ENCODE measurements at places on chromosomes 6 and 20.

DNA sequence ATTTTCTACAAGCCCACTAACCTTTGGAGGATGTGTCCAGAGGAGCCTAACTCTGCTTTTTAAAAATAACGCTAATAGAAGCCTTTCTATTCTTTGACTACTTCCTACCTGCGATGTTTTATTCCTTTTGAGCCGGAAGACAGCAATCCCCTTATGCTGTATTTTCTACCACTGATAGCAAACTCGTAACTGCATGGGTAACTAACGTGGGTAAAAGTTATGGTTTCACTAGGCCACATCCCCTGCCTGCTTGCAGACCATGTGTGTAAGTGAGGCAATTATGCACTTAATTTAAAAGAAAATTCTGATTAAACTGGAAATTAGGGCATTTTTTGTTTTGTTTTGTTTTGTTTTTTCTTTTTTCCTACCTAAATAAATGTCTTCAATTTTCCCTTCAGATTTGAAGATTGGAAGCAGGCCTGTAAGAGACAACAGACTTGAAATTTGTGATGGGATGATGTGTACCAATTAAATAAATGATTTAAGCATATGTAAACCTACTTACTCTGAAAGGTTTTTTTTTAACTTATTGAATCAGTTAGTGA is 931 bp downstream of the UFL1 start:
- DNase-seq: no peak

- DNase-seq: no peak
These were observed 15.7 kb upstream of the NHSL1 start for GRCh38 chr6:138514860-138515540.

- no peak for DNase-seq
These were observed 10.2 kb upstream of the PEDS1 start for GRCh38 chr20:50163570-50164317.

DNA sequence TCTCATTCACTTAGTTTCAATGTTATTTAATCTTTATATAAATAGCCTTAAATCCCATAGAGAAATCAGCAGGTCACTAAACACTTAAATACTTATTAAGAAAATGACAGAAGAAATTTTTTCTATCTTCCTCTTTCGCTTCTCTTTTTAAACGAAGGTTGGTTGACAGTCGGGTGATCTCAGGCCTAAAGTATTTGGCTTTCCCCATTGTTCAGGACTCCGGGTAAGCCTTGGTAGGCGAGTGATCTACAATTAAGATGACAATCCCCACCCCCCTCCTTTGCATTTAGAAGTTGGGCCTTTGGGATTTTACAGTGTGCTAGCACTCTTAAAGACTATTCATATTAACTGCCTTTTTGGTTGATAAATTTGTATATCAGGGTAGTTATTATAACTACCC is 19.7 kb upstream of the UTRN start:
- DNase-seq: no peak

DNA sequence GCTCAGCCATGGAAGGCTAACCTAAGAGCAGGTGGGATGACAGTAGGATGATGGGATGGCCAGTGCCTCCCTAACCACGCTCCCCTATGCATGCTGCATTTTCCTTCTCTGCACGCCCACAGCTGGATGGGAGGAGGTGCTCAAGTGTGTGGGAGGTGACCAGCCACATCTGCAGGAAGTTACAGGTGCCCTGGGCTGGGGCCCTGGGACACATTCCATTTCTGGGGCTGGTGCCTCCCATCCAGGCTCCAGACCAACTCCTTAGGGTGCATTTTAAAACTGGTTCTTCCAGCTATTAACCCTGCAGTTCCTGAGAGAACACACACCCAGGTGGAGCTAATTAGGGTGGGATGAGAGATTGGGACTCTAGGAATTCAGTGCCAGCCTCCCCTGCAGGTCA is 135.3 kb upstream of the ARMC2 start:
- DNase-seq: no peak

Data from stimulated activated CD8-positive, alpha-beta memory T cell treated with anti-CD3 and anti-CD28 coated beads, Interleukin-4, amount 100 ng/mL, for 1 hour (primary cell).